NCI-H526 (cell line): ENCODE measurements at places on chromosomes 13 and 19.

DNA sequence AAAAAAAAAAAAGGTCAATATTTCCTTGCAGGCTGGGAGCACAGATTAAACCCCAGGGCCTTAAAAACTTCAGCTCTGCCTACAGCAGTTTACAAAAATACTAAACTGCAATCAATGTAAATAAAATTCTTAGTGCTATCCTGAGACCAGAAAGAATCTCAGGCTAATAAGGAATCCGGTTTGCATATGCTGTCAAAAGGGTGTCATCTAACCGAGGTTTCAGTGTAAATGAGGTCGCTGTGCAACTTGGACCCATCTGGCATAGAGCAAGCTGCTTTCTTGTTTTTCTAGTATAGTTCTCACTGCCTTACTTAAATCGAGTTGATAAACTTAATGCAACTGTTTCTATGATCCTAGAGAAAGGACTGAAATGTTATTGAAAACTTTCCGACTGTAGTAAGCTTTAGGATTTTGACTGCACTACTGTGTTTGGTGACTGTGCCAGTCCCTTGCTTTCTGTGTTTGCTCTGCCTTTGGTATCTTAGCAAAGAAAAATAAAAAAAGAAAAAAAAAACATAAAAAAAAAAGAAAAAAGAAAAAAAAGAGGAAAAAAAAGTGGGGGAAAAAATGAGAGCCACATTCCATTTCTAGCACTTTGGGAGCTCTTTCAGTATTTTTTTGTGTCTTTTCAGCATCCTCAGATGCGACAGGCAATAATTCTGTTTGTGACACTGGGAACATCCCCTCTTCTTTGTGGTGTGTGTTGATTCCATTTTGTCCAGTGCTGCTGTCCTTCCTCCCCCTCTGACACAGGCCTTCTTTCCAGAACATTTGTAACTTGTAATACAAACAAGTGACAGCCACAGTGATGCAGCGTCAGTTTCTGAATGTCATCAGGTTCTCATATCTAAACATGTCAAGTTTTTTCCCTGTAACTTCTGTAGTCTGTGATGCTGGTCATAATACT is 340.5 kb downstream of the ZNF536 start:
- no peak for DNase-seq

GRCh38 chr19:44738603-44739558 is 9.6 kb upstream of the BCL3 start:
- DNase-seq, result no peak

- DNase-seq, result peak; percentile 44
Measured at GRCh38 chr19:48543121-48543710, 8.8 kb upstream of the SULT2B1 start.

DNA sequence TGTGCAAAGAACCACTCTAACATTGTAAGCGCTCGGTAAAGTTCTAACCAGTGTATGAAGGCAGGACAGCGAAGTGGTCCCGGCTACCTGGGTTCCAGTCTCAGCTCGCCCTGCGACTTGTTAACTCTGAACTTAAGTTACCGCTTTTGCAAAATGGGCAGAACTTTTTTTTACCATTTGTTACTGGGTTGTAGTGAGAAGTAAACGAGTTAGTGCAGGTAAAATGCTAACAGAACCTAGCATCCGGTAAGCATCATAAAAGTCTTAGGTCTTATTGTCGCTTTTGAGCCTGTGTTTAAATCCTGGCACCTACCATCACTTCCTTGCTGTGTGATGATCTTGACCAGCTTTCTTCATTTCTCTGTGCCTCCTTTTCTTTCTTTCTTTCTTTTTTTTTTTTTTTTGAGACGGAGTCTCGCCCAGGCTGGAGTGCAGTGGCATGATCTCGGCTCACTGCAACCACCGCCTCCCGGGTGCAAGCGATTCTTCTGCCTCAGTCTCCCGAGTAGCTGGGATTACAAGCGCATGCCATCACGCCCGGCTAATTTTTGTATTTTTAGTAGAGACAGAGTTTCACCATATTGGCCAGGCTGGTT is 734 bp upstream of the TRMT1 start:
- DNase-seq, result no peak

GRCh38 chr13:110876609-110877008 is 38.3 kb downstream of the ANKRD10 start:
- no peak for DNase-seq

GRCh38 chr19:18416778-18417249 is 2.4 kb upstream of the SSBP4 start:
- no peak for DNase-seq

GRCh38 chr13:81106348-81106747 is 765.4 kb upstream of the SPRY2 start:
- DNase-seq, result no peak

- peak; percentile 58 for DNase-seq
Measured at GRCh38 chr13:41312176-41312500, 1.1 kb downstream of the NAA16 start.

- DNase-seq, result no peak
Measured at GRCh38 chr13:106028911-106029310, 506.6 kb downstream of the EFNB2 start.

- DNase-seq, result no peak
Measured at GRCh38 chr13:91115776-91116175, 231.7 kb upstream of the MIR17HG start.

DNA sequence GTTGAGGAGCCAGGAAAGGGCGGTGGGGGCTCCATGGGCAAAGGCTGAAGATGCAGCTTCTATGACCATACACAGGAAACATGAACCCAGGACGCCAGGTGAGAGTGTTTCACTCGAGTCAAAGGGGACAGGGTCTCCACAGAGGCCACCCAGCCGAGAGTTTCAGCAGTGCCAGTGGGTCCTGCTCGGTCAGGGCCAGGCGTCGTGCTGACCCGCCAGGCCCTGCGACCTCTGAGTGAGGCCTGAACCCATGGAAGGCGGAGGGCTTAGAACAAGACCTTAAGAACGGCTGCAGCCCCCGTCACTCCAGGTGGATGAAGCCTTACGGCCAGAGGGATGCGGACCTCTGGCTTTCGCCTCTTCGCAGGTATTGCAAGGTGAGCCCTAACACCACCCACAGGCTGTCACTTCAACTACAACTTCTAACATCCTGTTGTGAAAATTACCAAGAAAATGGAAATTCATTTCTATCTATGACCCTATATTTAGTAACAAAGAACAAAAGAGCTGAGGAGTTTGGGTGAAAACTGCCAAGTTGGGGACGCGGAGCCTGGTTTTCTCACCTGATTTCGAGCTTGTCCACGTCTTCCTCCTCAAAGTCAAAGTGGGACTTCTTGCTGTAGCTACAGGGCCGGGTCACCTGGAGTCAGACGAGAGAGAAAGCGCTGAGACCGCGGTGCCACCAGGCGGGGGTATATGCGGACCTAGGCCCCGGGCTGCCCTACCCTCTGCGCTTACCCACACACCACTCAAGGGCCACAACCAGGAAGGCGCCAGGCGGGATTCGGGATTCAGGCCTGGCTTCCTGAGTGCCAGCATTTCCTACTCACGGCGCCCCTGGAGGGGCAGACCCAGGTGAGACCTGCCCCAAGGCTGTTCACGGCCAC is 50.1 kb upstream of the C13orf46 start:
- DNase-seq, result no peak
